Spleen (tissue), 13 donors: ENCODE measurements at places on chromosomes 5 and 9. TPM values are rescaled to one million over a fixed set of nuclear protein-coding genes. Genes with fewer than 3 reads are reported as not detected.

Gene OR1L6
- total RNA-seq: not detected

Gene TAF11L5
- not detected for total RNA-seq

Gene DIMT1
- total RNA-seq: 25.8 TPM

Gene KIF27
- total RNA-seq: 9.1 TPM

Gene QRFP
- not detected for total RNA-seq

Gene FAM120AOS
- total RNA-seq: 30.8 TPM

Gene SH3GLB2
- 87.3 TPM for total RNA-seq

Gene ZNF354C
- total RNA-seq: 8.5 TPM

Gene LHX6
- total RNA-seq: 1.3 TPM

Gene FOXD4
- 1.7 TPM for total RNA-seq

Gene FCN1
- total RNA-seq: 38.0 TPM

Gene CENPK
- total RNA-seq: 10.5 TPM

Gene CDH10
- not detected for total RNA-seq

DNA sequence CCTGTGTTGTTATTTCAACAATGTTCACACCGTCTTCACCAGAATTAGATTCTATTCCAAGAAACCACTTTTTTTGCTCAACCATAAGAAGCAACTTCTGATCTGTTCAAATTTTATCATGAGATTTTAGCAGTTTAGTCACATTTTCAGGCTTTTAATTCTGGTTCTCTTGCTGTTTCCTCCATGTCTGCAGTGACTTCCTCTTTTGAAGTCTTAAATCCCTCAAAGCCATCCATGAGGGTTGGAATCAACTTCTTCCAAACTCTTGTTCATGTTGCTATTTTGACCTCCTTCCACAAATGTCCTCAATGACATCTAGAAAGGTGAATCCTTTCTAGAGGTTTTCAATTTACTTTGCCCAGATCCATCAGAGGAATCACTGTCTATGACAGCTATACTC lies 25.7 kb upstream of the ENTREP1 start:
- H3K4me3 ChIP-seq: no peak overlapping the region
- no peaks in the 10 kb centered on the region for H3K36me3 ChIP-seq
- H3K27me3 ChIP-seq: no peaks in the 10 kb centered on the region
- H3K4me1 ChIP-seq: no peaks in the 10 kb centered on the region

- H3K4me1 ChIP-seq: no peaks in the 10 kb centered on the region
- H3K4me3 ChIP-seq: no peak overlapping the region
- no peaks in the 10 kb centered on the region for H3K36me3 ChIP-seq
- H3K27me3 ChIP-seq: no peaks in the 10 kb centered on the region
These were observed 18.2 kb upstream of the DAB2IP start for GRCh38 chr9:121633119-121633714.

GRCh38 chr5:149800633-149801032 lies 70.5 kb downstream of the PPARGC1B start:
- no peak overlapping the region for H3K4me3 ChIP-seq
- H3K27me3 ChIP-seq: no peaks in the 10 kb centered on the region
- no peaks in the 10 kb centered on the region for H3K4me1 ChIP-seq
- DNase-seq: no peak

DNA sequence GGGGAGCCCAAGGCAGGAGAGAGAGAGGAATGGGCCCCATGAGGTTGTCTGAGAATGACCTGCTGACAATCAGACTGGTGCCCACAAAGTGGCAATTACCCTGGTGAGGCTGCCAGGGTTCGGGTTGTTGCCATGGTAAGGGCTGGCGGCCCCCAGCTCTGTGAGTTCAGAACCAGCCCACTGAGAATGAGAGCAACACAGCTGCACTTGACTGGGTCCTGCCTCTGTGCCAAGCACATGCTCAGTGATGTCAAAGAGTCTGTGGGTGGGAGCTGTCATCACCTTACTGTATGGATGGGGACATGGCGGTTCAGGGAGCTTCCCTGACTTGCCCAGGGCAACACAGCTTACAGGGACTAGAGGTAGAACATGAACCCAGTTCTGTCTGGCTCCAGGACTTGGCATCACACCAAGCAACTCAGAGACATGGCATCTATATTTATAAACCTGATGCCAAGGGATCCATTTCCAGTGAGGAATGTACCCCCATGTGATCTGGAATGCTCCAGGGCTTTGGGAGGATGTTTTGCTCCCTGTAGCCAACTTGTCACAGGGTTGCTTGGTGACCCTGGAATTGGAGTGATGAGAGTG lies 38.2 kb upstream of the TEX48 start:
- H3K4me3 ChIP-seq: no peak overlapping the region
- no peaks in the 10 kb centered on the region for H3K36me3 ChIP-seq
- H3K27me3 ChIP-seq: peaks cover 27% of the 10 kb centered on the region
- no peak overlapping the region for H3K27ac ChIP-seq

- no peak overlapping the region for H3K27ac ChIP-seq
- peaks cover 3% of the 10 kb centered on the region for H3K4me1 ChIP-seq
- no peak for DNase-seq
- no peaks in the 10 kb centered on the region for H3K36me3 ChIP-seq
These were observed 32.2 kb upstream of the NOTCH1 start for GRCh38 chr9:136577941-136578625.

DNA sequence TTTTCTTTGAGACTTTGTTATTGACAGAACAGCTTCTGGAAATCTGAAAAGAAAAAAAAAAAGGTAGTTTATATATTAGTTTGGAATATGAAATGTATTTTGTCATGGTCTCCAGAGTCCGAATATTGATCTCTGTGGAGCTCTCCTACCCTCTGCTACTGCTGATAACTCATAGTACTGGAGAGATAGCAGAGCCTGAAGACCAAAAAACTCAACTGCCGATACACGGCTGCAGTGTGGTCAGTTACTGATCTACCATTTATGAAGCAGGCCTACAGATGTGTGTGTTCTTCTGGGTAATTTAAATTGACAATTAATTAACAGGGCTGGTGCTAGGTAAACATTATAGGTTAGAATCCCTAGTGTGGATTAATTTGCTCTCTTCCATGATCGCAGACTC lies 3.8 kb upstream of the FAM120A start:
- no peak overlapping the region for H3K27ac ChIP-seq
- H3K36me3 ChIP-seq: no peaks in the 10 kb centered on the region
- H3K4me1 ChIP-seq: peaks cover 19% of the 10 kb centered on the region

DNA sequence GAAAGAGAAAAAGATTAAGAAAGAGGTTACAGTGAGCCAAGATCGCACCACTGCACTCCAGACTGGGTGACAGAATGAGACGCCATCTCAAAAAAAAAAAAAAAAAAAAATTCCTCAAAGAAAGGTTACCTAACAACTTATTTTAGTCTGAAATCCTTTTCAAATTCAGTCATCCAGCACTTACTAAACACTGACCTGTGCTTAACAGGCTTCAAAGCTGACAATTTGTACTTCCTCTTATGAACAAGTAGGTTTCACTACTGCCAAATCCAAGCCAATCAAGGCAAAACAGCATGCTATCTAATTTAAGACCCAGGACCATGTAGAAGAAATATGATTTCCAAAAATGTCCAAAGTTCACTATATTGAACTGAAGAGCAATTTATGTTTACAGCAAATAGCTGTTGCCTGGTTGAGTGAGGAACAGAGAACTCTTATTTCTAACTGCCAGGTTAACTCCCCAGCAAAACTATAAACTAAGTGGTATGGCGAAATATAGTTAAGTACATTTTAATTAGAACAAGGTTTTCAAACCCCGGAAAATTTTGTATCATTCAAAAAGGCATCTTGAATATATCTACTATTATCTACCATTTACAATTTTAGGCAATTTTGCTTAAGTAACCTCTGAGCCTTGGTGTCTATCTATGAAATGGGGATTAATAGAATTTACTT lies 13.4 kb downstream of the PWWP2A start:
- no peak overlapping the region for H3K27ac ChIP-seq
- H3K36me3 ChIP-seq: no peaks in the 10 kb centered on the region
- H3K4me3 ChIP-seq: no peak overlapping the region
- no peaks in the 10 kb centered on the region for H3K4me1 ChIP-seq
- no peaks in the 10 kb centered on the region for H3K27me3 ChIP-seq

- no peak for DNase-seq
- no peak overlapping the region for H3K4me3 ChIP-seq
- no peak overlapping the region for H3K27ac ChIP-seq
- H3K4me1 ChIP-seq: peaks cover 6% of the 10 kb centered on the region
- H3K27me3 ChIP-seq: no peaks in the 10 kb centered on the region
These were observed 37.3 kb upstream of the CDK5RAP2 start for GRCh38 chr9:120616966-120617935.

- peak; percentile 82 for DNase-seq
- H3K27me3 ChIP-seq: no peaks in the 10 kb centered on the region
- peaks cover 30% of the 10 kb centered on the region for H3K4me1 ChIP-seq
- H3K27ac ChIP-seq: no peak overlapping the region
- no peaks in the 10 kb centered on the region for H3K36me3 ChIP-seq
These were observed 89.9 kb upstream of the GNAQ start for GRCh38 chr9:78121488-78121887.

GRCh38 chr5:132408456-132408855 lies 38.9 kb downstream of the SLC22A5 start:
- H3K27me3 ChIP-seq: no peaks in the 10 kb centered on the region
- H3K4me3 ChIP-seq: no peak overlapping the region
- DNase-seq: no peak
- peaks cover 20% of the 10 kb centered on the region for H3K4me1 ChIP-seq
- H3K27ac ChIP-seq: peak overlapping the region; percentile 98

GRCh38 chr9:80561526-80561925 lies 989.8 kb downstream of the TLE4 start:
- no peaks in the 10 kb centered on the region for H3K36me3 ChIP-seq
- no peaks in the 10 kb centered on the region for H3K27me3 ChIP-seq
- no peak for DNase-seq
- no peak overlapping the region for H3K4me3 ChIP-seq

- H3K36me3 ChIP-seq: no peaks in the 10 kb centered on the region
- peak overlapping the region; percentile 38 for H3K27ac ChIP-seq
- no peaks in the 10 kb centered on the region for H3K27me3 ChIP-seq
- no peaks in the 10 kb centered on the region for H3K4me1 ChIP-seq
These were observed 103.8 kb upstream of the ERCC6L2 start for GRCh38 chr9:95771556-95772246.

DNA sequence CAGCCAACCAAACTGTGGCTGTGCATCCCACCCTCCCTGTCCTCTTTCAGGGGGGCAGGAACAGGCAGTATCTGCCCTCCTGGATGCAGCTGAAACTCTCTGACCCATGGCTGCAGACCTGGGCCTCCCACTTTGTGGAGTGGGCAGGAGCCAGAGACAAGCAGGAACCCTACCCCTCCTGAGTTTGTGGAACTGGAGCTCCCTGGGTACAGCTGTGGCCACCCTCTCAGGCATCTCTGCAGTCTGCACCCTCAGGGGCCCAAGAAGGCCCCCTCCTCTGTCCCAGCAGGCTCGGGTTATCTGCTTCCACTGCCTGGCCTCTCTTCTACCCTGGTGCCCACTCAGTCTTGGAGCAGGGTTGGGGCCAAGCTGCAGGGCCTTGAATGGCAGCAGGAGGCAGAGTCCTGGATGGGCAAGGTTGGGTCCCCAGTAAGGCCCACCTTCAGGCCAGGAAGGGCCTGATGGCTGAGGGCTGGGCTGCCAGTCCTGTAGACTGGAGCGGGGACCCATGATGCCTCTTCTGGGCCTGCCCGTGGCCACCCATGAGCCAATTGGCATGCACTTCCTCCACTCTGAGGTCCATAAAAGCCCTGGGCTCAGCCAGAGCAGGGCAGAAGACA lies 619.9 kb downstream of the KIF4B start:
- H3K4me3 ChIP-seq: no peak overlapping the region
- H3K36me3 ChIP-seq: no peaks in the 10 kb centered on the region
- H3K4me1 ChIP-seq: no peaks in the 10 kb centered on the region
- H3K27ac ChIP-seq: no peak overlapping the region
- no peaks in the 10 kb centered on the region for H3K27me3 ChIP-seq

- no peak for DNase-seq
- no peak overlapping the region for H3K27ac ChIP-seq
- H3K36me3 ChIP-seq: no peaks in the 10 kb centered on the region
- H3K27me3 ChIP-seq: no peaks in the 10 kb centered on the region
These were observed 44.1 kb upstream of the ERBIN start for GRCh38 chr5:65882278-65882677.

DNA sequence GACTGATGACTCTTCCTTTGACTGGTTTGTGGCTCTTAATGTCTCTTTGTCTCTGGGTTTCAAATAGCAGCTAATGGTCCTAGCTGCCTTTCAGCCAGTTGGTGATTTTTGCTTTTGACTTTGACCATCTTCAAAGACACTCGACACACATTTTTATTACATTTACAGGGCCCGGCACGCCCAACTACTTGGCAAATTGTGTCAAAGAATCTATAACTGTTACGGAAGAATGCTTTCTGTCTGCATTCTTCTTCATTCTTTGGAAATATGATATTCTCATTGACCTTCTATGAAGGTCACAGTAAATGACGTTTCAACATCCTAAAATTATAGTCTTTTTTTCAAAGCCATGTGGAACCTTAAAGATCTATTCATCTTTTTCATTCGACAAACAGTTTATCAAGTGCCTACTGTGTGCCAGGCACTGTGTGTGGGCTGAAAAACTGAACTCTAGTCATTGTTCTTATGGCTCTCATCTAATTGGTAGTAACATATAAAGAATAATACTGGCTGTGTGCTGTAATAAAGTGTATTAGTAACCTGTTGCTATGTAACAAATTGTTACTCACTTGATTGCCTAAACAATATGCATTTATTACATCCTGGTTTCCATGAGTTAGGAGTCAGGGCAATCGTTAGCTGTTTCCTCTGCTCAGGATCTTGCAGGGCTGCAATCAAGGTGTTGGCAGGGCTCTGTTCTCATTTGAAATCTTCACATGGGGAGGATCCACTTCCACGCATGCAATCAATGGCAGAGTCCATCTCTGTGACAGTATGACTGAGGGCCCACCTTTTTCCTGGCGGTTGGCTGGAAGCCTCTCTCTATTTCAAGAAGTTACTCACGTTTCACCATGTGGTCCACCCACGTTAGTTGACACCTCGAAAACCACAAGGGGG lies 7.0 kb upstream of the WHRN start:
- peaks cover 32% of the 10 kb centered on the region for H3K4me1 ChIP-seq
- H3K27ac ChIP-seq: no peak overlapping the region
- no peak for DNase-seq
- H3K27me3 ChIP-seq: no peaks in the 10 kb centered on the region
- H3K4me3 ChIP-seq: no peak overlapping the region

DNA sequence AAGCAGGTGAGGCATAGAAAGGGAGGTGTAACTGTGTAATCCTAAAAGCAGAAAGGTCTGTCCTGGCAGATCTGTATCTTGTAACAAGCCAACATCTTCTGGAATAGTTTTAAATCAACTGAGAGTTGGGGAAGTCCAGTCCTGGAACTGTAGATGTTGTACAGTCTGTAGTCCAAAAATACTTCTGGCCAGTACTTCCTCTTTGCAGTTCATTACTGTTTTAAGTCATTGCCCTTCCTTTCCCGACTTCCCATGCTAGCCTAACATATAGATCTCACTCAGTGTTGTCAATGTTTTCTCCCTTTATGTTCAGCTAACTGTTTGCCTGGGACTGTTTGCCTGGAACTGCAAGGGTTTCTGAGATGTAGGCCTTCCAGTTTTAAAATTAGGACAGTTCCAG lies 168.5 kb upstream of the ISL1 start:
- H3K4me1 ChIP-seq: no peaks in the 10 kb centered on the region
- no peak overlapping the region for H3K4me3 ChIP-seq
- H3K27me3 ChIP-seq: no peaks in the 10 kb centered on the region
- no peak for DNase-seq

GRCh38 chr5:177403102-177403791 lies 2.8 kb upstream of the PFN3 start:
- H3K27me3 ChIP-seq: peaks cover 42% of the 10 kb centered on the region
- peak overlapping the region; percentile 83 for H3K27ac ChIP-seq
- H3K36me3 ChIP-seq: no peaks in the 10 kb centered on the region
- H3K4me3 ChIP-seq: peak overlapping the region; percentile 63
- peaks cover 40% of the 10 kb centered on the region for H3K4me1 ChIP-seq
- DNase-seq: peak; percentile 89

GRCh38 chr9:100473276-100474081 lies 530 bp downstream of the TMEFF1 start:
- H3K27ac ChIP-seq: no peak overlapping the region
- H3K4me3 ChIP-seq: peak overlapping the region; percentile 51
- H3K36me3 ChIP-seq: no peaks in the 10 kb centered on the region
- H3K27me3 ChIP-seq: peaks cover 21% of the 10 kb centered on the region
- DNase-seq: peak; percentile 78
- H3K4me1 ChIP-seq: no peaks in the 10 kb centered on the region
